ENCODE measurements at places on chromosomes 13 and 19.

GRCh38 chr13:108346376-108346775, 76.9 kb downstream of the TNFSF13B start:
- no peak for DNase-seq

- no peak for DNase-seq
Observed at GRCh38 chr13:94546061-94546839, 49.7 kb downstream of the TGDS start.

GRCh38 chr13:77510156-77510555, 25.4 kb upstream of the SCEL start:
- DNase-seq: no peak

GRCh38 chr13:99392470-99393135, 85.4 kb upstream of the GPR183 start:
- no peak for DNase-seq
